ENCODE measurements at places on chromosomes 4 and X. TPM values are rescaled to one million over a fixed set of nuclear protein-coding genes. Genes with fewer than 3 reads are reported as not detected.

GRCh38 chr4:169179609-169180521 is 90.9 kb downstream of the SH3RF1 start:
- no peak for DNase-seq
- no peak overlapping the region for H3K4me3 ChIP-seq
- H3K4me1 ChIP-seq: 0 out of 2 replicates have a peak, but pooled peaks cover 14% of the 10 kb centered on the region
- H3K27ac ChIP-seq: 0 out of 2 replicates have a peak overlapping the region, but pooled peaks have one; percentile 22
- H3K27me3 ChIP-seq: no peaks in the 10 kb centered on the region

- H3K27me3 ChIP-seq: peaks cover 7% of the 10 kb centered on the region
- DNase-seq: no peak
- peaks cover 5% of the 10 kb centered on the region for H3K4me1 ChIP-seq
- no peak overlapping the region for H3K27ac ChIP-seq
Observed at GRCh38 chr4:83209419-83209818, 75.2 kb downstream of the COQ2 start.

DNA sequence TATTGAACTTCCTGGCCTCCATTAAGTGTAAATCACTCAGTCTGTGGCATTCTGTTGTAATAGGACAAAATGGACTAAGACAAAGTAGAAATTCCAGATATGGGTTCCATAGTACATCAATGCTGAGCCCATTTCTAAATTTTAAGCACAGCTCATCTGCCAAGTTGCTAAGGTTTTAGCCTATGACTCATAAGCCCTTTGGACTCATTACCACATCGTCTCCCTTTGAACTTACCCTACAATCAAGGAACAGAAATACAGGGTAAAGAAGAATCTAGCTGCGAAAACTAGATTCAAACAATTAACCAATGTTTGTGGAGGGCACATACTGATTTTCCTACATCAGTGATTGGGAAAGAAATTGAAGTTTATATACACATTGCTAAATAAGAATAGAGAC is 31.8 kb downstream of the NAA11 start:
- DNase-seq: no peak
- H3K4me1 ChIP-seq: no peaks in the 10 kb centered on the region
- no peaks in the 10 kb centered on the region for H3K36me3 ChIP-seq

DNA sequence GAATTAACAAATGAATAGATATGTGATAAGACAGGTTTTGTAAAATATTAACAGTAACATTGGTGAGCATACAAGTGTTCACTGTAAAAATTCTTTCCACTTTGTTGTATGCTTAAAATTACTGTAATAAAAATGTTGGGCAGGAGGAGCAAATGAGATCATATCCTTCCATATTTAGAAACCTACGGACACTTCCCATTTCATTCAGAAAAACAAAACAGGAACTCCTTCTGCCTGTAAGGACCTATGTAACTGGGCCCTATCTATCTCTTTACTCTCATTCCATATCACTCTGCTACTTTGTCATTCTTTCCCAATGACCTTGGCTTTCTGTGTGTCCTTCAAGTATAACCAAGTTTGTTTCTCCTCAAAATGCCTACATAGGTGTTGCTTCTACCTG is 53.7 kb upstream of the SLC39A8 start:
- no peak overlapping the region for H3K4me3 ChIP-seq
- DNase-seq: no peak
- H3K27me3 ChIP-seq: no peaks in the 10 kb centered on the region
- H3K27ac ChIP-seq: no peak overlapping the region
- H3K4me1 ChIP-seq: no peaks in the 10 kb centered on the region

DNA sequence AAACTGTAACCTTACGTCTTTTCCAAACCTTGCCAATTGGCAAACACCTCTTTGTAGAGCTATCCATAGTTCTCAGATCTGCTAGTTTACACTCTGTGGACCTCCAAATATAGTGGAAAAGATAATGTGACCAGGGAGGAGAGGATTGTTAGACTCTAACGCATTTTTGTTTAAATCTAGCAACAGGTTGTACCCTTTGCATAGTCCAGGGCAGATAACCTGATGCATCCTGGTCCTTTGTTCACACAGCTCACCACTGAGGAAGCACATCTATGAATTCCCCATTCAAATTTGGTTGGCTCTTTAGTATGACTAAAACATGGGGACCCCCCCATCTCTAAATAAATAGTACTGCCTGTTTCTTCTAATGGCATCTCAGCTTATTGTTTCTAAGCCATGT is 55.9 kb downstream of the PAGE2 start:
- no peak overlapping the region for H3K4me3 ChIP-seq
- no peak for DNase-seq
- no peak overlapping the region for H3K27ac ChIP-seq
- H3K4me1 ChIP-seq: no peaks in the 10 kb centered on the region

- no peaks in the 10 kb centered on the region for H3K4me1 ChIP-seq
- H3K4me3 ChIP-seq: no peak overlapping the region
- DNase-seq: no peak
- no peaks in the 10 kb centered on the region for H3K36me3 ChIP-seq
- H3K27ac ChIP-seq: no peak overlapping the region
Observed at GRCh38 chrX:94302446-94302845, 628.4 kb downstream of the FAM133A start.

GRCh38 chr4:156242390-156242789 is 288.7 kb upstream of the CTSO start:
- DNase-seq: no peak
- no peaks in the 10 kb centered on the region for H3K27me3 ChIP-seq
- H3K4me3 ChIP-seq: no peak overlapping the region
- H3K4me1 ChIP-seq: no peaks in the 10 kb centered on the region
- H3K36me3 ChIP-seq: no peaks in the 10 kb centered on the region

- no peak for DNase-seq
- peak overlapping the region; percentile 63 for H3K27ac ChIP-seq
- H3K4me3 ChIP-seq: no peak overlapping the region
- H3K27me3 ChIP-seq: no peaks in the 10 kb centered on the region
- H3K36me3 ChIP-seq: peaks cover 42% of the 10 kb centered on the region
Observed at GRCh38 chr4:24533364-24533763, 51.0 kb downstream of the DHX15 start.

DNA sequence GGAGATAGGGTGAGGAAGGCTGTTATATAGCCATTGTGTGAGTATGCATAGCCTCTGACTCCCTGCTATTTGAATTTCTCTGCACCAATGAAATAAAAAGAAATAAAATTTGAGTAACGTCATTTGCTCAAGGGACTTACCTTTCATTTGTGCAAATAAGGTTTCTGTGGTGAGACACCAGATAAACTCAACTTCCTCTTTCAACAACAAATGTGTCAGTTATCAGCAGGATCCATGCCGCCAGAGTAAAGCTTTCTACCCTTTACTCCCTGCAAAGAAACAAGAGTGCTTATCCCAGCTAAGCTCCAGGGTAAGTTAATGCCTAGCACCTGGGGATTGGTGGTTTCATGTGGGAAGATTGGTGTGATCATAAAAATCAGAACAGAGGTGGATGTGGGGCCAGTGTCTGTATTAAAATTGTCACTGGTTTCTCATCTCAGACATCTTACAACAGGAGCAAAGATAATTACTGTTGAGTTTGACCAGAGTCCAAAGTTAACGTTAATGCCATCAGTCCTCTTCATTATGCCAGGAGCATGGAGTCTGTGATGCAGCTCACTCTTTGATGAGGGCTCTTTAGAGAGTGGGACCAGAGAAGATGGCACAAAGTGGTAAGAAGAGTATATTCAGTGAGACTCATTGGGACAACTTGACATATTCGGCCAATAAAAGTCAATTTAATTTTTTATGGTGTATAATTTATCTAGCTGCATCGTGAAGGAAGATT is at the start of gene P2RY10:
Gene P2RY10 (plus strand): TSS at position 206 of the 727 bp plus-strand sequence. CDS start 15,130 bp downstream, outside the sequence.
- no peaks in the 10 kb centered on the region for H3K4me1 ChIP-seq
- no peak within 1 kb of the TSS for H3K27ac ChIP-seq
- no peaks in the 10 kb centered on the region for H3K36me3 ChIP-seq
- H3K27me3 ChIP-seq: no peaks in the 10 kb centered on the region
- no peak within 1 kb of the TSS for H3K4me3 ChIP-seq

The KLHL15 gene
- 15.3 TPM for total RNA-seq

The ZNF157 gene
- 1.5 TPM for total RNA-seq

The SPANXC gene
- total RNA-seq: not detected

Data from GM23338 (cell line).